ENCODE measurements at places on chromosomes 3 and 15.

DNA sequence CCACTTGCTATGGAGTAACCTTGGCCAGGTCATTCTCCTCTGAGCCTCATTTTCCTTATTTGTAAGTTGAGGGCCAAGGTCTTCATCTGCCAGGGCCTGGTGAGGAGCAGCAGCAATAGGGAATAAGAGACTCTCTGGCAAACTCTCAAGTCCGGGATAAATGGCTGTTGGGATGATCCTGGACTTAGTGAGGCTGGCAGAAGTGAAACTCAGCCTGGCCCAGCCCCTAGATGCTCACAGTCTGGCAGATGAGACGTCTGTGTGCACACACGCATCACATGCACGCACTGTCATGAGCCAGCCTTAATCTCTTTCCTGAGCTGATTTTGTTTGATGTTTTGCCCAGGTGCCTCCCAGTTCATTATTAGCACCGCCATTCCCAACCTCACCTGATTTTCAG lies 26.8 kb downstream of the SLC6A6 start:
- no peak for DNase-seq

DNA sequence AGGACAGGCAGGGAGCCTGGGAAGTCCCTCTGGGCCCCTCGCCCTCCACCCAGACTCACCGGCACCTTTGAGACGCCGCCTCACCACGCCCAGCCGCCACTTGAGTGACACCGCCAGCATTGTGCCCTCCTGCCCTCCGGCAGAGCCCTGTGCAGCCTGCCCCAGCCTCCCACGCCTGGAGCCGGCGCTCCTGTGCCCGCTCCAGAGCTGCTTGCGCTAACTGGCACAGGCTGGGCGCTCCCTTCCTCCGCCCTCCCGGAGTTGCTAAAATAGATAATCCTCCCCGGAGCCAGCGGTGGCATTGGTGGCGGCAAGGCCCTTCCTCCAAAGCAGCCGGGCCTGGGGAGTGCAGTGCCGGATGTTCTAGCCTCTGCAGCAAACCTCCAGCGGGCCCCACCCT lies 15.7 kb upstream of the GRIP2 start:
- peak; percentile 54 for DNase-seq

DNA sequence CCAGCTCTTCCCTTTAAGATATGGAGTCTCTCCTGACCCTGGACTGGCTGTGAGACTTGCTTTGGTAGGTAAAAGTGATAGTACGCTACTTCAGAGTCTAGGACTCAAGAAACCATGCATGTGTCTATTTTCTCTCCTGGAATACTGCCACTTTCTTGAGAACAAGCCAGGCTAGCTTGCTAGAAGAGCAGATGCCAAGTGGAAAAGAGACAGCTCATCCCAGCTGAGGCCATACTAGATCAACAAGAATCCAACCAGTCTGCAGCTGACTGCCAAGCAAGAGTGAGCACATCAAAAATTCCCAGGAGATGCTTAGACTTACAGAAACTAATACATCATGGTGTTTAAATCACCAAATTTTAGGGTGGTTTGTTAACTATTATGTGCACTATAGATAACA lies 208.3 kb upstream of the RBMS3 start:
- DNase-seq: no peak

- no peak for DNase-seq
Observed at GRCh38 chr3:63988943-63989342, 34.4 kb downstream of the PSMD6 start.

GRCh38 chr15:48307586-48307985 lies 23.6 kb upstream of the DUT start:
- no peak for DNase-seq

Data from GM23338 (cell line).